ENCODE measurements at places on chromosomes 7 and 10. TPM values are rescaled to one million over a fixed set of nuclear protein-coding genes. Genes with fewer than 3 reads are reported as not detected.
A peak's percentile ranks its signal among the peaks of the same experiment; 100 is the strongest.

- no peaks in the 10 kb centered on the region for H3K4me1 ChIP-seq
- peaks cover 28% of the 10 kb centered on the region for H3K27me3 ChIP-seq
- DNase-seq = peak; percentile 29
- H3K27ac ChIP-seq = no peak overlapping the region
- H3K4me3 ChIP-seq = no peak overlapping the region
These were observed 5.8 kb upstream of the ARHGAP22 start for GRCh38 chr10:48610585-48611093.

DNA sequence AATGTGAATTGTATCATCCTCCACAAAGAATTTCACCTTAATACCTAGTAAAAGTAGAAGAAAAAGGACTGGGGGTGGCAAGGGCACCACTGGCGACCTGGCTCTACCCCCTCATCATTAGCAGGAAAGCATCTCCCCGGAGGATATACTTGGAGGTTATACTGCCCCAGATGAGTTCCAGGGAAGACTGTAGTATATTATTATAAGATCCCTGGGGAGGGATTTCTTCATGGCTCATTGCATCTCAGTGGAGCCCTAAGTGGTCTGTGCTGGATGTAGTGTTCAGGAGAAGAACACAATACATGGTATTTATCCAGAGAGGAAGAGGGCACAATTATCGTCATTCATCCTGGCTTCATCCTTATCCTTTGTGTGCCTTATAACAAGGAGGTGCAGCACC, 14.2 kb upstream of the DYNC1I1 start:
- H3K27ac ChIP-seq = no peak overlapping the region
- H3K4me1 ChIP-seq = no peaks in the 10 kb centered on the region
- peaks cover 2% of the 10 kb centered on the region for H3K27me3 ChIP-seq
- H3K4me3 ChIP-seq = no peak overlapping the region

DNA sequence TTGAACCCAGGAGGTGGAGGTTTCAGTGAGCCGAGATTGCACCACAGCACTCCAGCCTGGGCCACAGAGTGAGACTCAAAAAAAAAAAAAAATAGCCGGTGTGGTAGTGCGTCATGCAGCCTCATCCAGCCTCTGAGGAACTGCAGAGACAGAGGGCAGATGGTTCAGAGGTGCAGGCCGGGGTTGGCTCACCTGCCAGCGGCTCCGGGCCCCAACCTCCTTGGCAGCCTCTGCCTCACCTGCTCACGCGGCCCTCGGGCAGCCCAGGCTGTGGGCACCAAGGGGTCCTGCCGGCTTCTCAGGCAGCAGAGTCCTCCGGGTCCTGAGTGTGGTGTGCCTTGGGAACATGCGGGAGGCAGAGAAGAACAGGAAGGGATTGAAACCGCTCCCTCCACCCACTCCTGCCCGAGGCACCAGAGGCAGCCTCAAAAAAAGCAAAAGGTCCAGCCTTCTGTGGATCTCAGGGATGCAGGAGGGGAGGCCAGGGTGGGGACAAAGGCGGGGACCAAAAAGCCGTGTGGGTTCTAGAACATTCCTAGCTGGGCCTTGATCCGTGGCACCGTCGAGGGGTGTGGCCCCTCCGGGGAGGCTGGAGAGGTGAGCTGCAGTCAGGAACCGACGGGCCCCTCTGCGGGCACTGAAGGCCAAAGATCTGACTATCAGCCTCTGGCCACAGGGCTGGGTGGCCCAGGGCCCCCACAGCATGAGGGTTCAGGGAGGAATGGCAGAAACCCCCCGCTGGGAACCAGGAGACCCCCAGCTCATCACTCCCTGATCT, 55.4 kb upstream of the DNAJB6 start:
- no peak for DNase-seq
- H3K27ac ChIP-seq = no peak overlapping the region
- H3K27me3 ChIP-seq = peaks cover 13% of the 10 kb centered on the region
- H3K4me1 ChIP-seq = peaks cover 14% of the 10 kb centered on the region

GRCh38 chr7:123191132-123191531, 8.6 kb downstream of the SLC13A1 start:
- no peak overlapping the region for H3K4me3 ChIP-seq
- no peak overlapping the region for H3K27ac ChIP-seq
- H3K36me3 ChIP-seq = no peaks in the 10 kb centered on the region
- H3K4me1 ChIP-seq = no peaks in the 10 kb centered on the region

DNA sequence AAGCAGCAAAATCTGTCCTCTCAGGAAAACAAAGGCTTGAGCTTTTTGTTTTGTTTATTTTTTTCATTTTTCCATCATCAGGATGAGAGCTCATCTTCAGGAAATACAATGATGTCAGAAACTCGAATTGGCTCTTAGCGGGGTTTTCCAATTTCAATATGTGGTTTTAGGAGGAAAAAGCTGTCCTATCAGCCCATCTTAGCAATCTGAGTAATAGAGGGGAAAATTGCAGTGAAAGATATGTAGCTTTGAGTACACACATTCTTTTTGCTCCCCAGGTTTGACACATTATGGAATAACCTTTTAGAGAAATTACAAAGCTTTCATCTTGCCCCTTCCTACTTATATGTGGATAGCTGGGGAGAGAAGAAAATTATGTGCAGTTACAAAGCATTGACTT, 113.6 kb upstream of the MYO3A start:
- H3K27me3 ChIP-seq = no peaks in the 10 kb centered on the region
- H3K4me3 ChIP-seq = peak overlapping the region; percentile 11
- H3K4me1 ChIP-seq = peaks cover 5% of the 10 kb centered on the region
- DNase-seq = no peak
- H3K27ac ChIP-seq = no peak overlapping the region

DNA sequence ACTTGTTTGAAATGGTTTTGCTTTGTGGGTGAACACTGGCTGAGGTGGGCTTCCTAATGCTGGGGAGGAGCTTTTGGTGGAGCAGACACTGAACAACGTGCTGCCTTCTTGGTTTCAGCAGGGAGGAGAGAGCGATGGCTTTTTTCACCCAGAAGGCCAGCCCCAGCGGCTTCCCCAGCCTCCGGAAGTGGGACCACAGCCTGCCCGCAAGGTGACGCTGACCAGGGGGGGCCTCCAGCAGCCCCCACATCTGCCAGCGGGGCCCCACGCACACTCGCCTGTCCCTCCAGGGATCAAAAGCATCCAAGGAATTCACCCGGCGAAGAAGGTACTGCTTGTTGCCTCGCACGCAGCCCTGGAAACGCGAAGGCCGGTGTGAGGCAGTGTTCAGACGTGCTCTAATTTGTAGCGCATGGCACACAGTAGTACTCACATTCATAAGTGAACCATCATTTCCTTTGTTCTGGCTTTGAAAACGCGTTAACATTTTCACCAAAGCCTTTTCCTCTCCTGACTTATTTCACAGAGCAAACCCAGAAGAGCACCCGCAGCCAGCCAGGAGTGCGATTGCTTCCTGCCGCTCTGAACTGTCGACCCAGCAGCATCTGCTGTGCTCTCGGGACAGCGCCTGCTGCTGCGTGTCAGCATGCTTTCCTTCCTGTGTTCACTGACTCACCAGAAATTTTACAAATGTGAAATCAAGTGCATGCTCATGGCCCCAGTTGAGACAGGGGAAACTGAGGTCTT, 48.4 kb downstream of the SHH start:
- H3K27ac ChIP-seq = peak overlapping the region; percentile 93
- H3K36me3 ChIP-seq = peaks cover 56% of the 10 kb centered on the region
- peak overlapping the region; percentile 54 for H3K4me3 ChIP-seq
- H3K4me1 ChIP-seq = peaks cover 62% of the 10 kb centered on the region
- no peaks in the 10 kb centered on the region for H3K27me3 ChIP-seq
- peak; percentile 86 for DNase-seq

- peaks cover 26% of the 10 kb centered on the region for H3K27me3 ChIP-seq
- no peaks in the 10 kb centered on the region for H3K36me3 ChIP-seq
- no peaks in the 10 kb centered on the region for H3K4me1 ChIP-seq
- no peak overlapping the region for H3K4me3 ChIP-seq
- no peak for DNase-seq
These were observed 497.2 kb downstream of the PLXNA4 start for GRCh38 chr7:132078891-132079735.

- H3K27ac ChIP-seq = no peak overlapping the region
- no peaks in the 10 kb centered on the region for H3K27me3 ChIP-seq
- no peaks in the 10 kb centered on the region for H3K4me1 ChIP-seq
- no peaks in the 10 kb centered on the region for H3K36me3 ChIP-seq
These were observed 130.4 kb downstream of the MBL2 start for GRCh38 chr10:52642208-52642607.

- H3K4me1 ChIP-seq = peaks cover 3% of the 10 kb centered on the region
- H3K27ac ChIP-seq = no peak overlapping the region
- no peak for DNase-seq
These were observed 148.7 kb downstream of the C1GALT1 start for GRCh38 chr7:7330997-7331396.

- no peak for DNase-seq
- no peaks in the 10 kb centered on the region for H3K27me3 ChIP-seq
- H3K27ac ChIP-seq = no peak overlapping the region
- H3K36me3 ChIP-seq = peaks cover 34% of the 10 kb centered on the region
- H3K4me3 ChIP-seq = no peak overlapping the region
- peaks cover 55% of the 10 kb centered on the region for H3K4me1 ChIP-seq
These were observed 5.3 kb downstream of the LARP4B start for GRCh38 chr10:926075-926698.

GRCh38 chr10:106625751-106626150, 538.8 kb downstream of the SORCS1 start:
- no peaks in the 10 kb centered on the region for H3K27me3 ChIP-seq
- H3K4me3 ChIP-seq = no peak overlapping the region
- H3K4me1 ChIP-seq = no peaks in the 10 kb centered on the region
- H3K36me3 ChIP-seq = no peaks in the 10 kb centered on the region
- DNase-seq = no peak

DNA sequence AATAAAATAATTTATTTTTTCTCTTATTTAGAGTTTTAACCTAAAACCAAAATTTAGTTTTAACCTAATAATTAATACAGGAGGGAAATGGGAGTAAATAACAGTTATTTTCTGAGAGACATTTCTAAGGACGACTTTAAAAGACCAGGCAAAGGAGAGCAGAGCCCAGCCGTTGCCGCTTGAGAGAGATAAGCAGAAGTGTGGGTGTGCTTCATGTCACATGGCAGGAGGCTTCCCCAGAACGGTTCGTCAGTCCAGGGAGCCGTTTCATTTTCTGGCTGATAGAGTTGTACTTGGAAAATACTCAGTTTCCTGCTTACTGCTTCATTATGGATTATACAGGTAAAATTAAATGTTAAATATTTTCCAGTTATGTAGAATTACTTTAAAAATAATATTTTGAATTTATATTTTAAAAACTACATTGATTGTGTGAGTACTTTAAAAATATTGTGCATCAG, 61.4 kb downstream of the ST7 start:
- H3K4me3 ChIP-seq = no peak overlapping the region
- H3K27ac ChIP-seq = no peak overlapping the region
- DNase-seq = no peak
- peaks cover 38% of the 10 kb centered on the region for H3K4me1 ChIP-seq
- peaks cover 26% of the 10 kb centered on the region for H3K27me3 ChIP-seq
- no peaks in the 10 kb centered on the region for H3K36me3 ChIP-seq

GRCh38 chr7:25716421-25716820, 435.6 kb upstream of the NFE2L3 start:
- H3K4me1 ChIP-seq = no peaks in the 10 kb centered on the region
- H3K27me3 ChIP-seq = no peaks in the 10 kb centered on the region
- DNase-seq = no peak
- H3K4me3 ChIP-seq = no peak overlapping the region

- no peaks in the 10 kb centered on the region for H3K27me3 ChIP-seq
- peaks cover 17% of the 10 kb centered on the region for H3K4me1 ChIP-seq
- H3K27ac ChIP-seq = no peak overlapping the region
- H3K36me3 ChIP-seq = no peaks in the 10 kb centered on the region
- no peak overlapping the region for H3K4me3 ChIP-seq
- no peak for DNase-seq
These were observed 158.6 kb downstream of the GRK5 start for GRCh38 chr10:119365773-119366599.

- no peak for DNase-seq
- H3K27me3 ChIP-seq = no peaks in the 10 kb centered on the region
- H3K4me1 ChIP-seq = no peaks in the 10 kb centered on the region
- H3K4me3 ChIP-seq = no peak overlapping the region
- no peaks in the 10 kb centered on the region for H3K36me3 ChIP-seq
These were observed 70.1 kb downstream of the CDK14 start for GRCh38 chr7:90666186-90666585.

- no peak overlapping the region for H3K27ac ChIP-seq
- peaks cover 3% of the 10 kb centered on the region for H3K4me1 ChIP-seq
- H3K27me3 ChIP-seq = peaks cover 81% of the 10 kb centered on the region
- no peak for DNase-seq
- no peak overlapping the region for H3K4me3 ChIP-seq
These were observed 5.2 kb upstream of the HTR7 start for GRCh38 chr10:90862908-90863514.

GRCh38 chr10:71912431-71912830, 51.8 kb upstream of the CHST3 start:
- peaks cover 15% of the 10 kb centered on the region for H3K27me3 ChIP-seq
- no peak for DNase-seq
- H3K27ac ChIP-seq = no peak overlapping the region
- H3K4me3 ChIP-seq = no peak overlapping the region
- no peaks in the 10 kb centered on the region for H3K4me1 ChIP-seq

DNA sequence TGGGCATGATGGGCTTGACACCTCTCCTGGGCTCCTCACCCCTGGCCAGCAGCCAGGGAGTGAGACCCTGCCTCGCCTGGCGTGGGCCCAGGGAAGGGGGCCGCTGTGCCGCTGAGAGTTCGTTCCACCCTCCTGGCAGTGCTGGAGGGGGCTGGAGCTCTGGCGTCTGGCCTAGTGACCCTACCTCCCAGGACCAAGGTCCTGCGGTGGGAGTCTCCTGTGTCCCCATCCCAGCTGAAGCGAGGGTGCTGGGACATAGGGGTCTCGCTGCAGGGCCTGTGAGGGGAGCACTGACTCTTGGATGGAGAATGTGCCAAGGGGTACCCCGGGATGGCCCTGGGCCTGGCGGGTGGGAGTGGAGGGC, 1.2 kb downstream of the GTF2IRD1 start:
- peaks cover 31% of the 10 kb centered on the region for H3K27me3 ChIP-seq
- H3K4me1 ChIP-seq = peaks cover 13% of the 10 kb centered on the region
- H3K4me3 ChIP-seq = no peak overlapping the region
- DNase-seq = no peak
- peaks cover 5% of the 10 kb centered on the region for H3K36me3 ChIP-seq

DNA sequence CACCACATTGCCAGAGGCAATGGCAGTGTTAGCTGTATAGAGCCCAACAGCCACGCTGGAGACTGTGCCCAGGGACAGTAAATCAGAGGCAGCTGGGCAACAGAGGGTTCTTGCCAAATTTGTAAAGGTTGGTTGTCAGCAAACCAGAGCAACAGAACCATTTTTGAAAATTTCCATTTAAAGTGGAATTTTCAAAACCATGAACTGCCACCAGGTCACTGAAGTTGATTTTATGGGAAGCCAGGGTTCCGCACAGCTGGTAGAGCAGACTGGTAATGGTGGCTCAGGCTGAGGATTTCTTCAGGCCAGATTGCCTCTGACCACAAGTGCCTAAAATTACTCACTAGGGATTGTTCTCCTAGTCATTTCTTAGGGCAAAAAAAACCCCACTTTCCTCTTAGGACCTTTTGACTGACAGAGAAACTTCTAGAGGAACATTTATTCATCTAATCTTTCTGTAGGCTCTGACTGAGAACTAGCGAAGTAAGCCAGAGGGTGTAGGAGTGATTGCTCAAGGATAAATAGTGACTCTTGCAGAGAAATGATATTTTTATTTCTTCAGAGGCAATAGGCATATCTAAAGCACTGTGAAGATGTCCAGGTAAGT, 342.4 kb downstream of the BBS9 start:
- no peak overlapping the region for H3K27ac ChIP-seq
- no peak for DNase-seq
- H3K36me3 ChIP-seq = no peaks in the 10 kb centered on the region
- no peaks in the 10 kb centered on the region for H3K4me1 ChIP-seq

Gene GATA3
- 83.4 TPM for total RNA-seq

Gene WNT8B
- total RNA-seq = not detected

Gene PON1
- not detected for total RNA-seq

Gene SYT15B
- total RNA-seq = 0.26 TPM

Gene CCL24
- total RNA-seq = not detected

Measured in activated CD8-positive, alpha-beta memory T cell treated with anti-CD3 and anti-CD28 coated beads, Interleukin-2, amount 10 ng/mL, durations not matched to agents 7 days and 5 days (primary cell).